ENCODE measurements at places on chromosomes 7 and 10.

GRCh38 chr10:8060010-8060703, 5.7 kb downstream of the GATA3 start:
- no peak for DNase-seq

- DNase-seq, result no peak
Measured at GRCh38 chr7:105127179-105127578, 113.2 kb downstream of the KMT2E start.

DNA sequence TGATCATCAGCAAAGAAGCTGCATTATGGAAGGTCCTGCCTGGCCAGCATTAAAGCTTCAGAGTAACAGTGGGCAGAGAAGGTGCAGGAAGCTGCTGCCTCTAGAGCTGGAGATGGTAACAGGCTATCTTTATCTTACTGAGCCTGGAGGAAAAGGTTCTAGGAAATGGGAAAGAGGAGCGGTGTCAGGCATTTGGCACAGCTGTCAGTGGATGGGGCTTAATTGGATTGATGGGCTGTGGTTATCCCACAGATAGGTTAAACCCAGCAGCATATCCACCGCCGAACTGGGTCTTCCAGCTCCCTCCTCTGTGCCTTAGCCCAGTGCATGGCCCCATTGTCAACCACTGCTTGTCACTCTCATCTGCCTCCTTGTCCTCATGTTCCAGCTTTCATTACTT, 127.6 kb downstream of the CCNY start:
- no peak for DNase-seq

DNA sequence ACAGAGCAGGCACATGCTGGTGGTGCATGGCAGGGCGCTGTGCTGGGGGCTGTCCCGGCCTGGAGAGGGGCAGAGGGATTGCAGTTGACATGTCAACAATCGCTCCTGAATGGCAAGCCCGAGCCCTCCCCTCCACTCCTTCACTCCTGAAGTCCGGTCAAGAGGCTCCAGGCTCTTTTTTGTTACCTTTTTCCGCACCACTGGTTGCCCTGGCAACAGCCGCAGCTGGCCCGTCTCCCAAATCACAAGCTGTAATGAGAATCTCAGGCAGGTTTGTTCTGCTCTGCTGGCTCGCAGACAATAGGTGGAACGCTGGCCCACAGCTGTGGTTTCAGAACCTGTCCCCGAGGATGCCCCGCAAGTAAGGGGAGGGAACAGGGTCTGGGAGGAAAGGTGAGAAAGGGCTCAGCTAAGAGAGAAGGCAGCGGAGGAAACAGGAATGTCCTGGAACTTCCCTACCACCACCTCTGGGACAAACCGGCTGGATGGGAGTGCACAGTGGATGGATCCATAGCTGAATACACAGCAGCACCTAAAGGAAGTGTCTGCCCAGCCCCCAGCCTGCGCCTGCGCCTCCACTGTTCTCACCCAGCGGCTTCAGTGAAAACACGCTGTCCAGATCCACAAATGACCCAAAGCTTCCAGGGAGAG, 58.9 kb downstream of the CALML3 start:
- no peak for DNase-seq

GRCh38 chr10:132131581-132132420, 54.9 kb upstream of the DPYSL4 start:
- no peak for DNase-seq

GRCh38 chr10:48444861-48445841, 138.7 kb downstream of the MAPK8 start:
- no peak for DNase-seq

DNA sequence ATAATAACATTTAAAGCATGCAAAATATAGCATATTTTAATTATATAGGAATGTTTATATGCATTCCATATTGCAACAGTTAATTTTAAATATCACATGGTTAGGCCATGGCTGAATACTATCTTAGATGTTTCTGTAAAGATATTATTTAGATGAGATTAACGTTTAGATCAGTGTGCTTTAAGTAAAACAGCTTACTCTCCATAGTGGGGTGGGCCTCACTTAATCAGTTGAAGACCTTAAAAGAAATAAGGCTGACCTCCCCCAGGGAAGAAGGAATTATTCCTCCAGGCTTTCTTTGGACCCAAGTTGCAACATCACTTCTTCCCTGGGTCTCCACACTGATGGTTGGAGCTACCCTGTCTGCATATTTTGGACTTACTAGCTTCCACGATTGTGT, 1246.5 kb downstream of the TYW1 start:
- DNase-seq, result no peak

- no peak for DNase-seq
Measured at GRCh38 chr10:132588301-132589013, 50.9 kb downstream of the INPP5A start.

GRCh38 chr7:82481499-82482097, 38.0 kb upstream of the CACNA2D1 start:
- no peak for DNase-seq

DNA sequence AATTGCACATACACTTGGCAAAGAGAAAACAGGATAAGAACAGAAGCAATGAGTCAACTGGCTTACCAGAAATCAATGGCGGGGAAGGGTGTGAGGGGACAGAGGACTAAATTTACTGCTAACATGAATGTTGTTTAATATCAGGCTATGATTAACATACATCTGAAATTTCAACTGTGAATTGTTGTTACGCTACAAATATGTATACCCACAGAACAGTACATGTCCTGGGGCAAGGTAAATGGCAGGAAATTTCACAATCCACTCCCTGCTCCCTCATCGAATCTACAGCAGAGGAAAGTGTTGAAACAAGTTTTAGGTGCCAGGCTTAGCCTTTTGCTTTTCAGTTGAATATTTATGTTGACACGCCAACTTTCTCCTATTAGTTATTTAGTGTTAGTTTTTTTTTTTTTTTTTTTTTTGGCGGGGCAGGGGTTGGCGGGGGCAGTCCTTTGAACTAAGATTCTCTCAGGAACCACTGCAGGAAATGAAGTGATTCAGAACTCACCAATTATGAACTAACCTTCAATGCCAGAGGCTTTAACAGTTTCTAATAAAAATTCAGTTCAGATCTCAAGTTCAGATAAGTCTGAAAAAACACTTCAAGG, 99.0 kb downstream of the UBE2H start:
- DNase-seq, result no peak

DNA sequence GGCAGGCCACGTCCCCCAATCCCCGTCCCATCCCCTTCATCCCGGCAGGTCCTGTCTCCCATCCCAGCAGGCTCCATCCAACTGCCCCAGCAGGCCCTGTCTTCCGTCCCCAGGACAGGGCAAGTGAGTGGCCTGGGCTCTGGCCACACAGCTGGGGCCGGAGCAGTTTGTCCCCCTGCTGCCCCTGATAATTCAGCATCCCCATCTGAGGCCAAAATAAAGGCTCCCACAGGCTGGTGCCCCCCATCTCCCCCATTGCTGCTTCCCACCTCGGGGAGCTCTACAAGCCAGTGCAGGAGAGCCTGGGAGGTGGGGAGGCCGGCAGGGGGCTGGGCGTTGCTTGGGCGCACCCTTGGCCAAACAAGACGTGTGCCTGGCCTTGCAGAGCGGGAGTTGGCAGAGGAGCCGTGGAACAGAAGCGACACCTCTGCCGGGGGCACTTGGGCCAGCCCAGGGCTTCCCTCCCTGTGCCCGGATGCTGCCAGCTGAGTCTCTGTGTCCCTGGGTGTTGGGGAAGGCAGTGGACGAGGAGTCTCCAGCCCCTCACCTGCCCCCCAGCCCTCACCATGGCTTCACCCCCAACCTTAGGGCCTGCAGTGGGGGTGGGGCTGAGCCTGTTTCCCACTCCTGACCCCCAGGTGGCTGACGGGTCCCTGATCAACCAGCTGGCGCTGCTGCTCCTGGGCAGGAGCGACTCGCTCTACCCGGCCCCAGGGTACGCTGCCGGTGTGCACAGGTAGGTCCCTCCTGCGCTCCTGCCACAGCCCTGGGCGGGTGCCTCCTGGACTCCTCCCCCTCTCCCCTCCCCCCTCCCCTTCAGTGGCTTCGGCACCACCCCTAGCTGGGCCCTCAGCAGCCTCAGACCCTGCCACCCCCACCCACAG, 14.0 kb downstream of the AP5Z1 start:
- no peak for DNase-seq

Measured in activated T-cell treated with anti-CD3 and anti-CD28 coated beads, Interleukin-2, amount 50 U/mL, for 4 hours (primary cell).